ENCODE measurements at places on chromosomes 11 and 22.

GRCh38 chr22:37249986-37250385 lies 5.9 kb upstream of the RAC2 start:
- H3K27ac ChIP-seq = no peak overlapping the region
- no peak overlapping the region for H3K4me3 ChIP-seq
- peaks cover 7% of the 10 kb centered on the region for H3K4me1 ChIP-seq

DNA sequence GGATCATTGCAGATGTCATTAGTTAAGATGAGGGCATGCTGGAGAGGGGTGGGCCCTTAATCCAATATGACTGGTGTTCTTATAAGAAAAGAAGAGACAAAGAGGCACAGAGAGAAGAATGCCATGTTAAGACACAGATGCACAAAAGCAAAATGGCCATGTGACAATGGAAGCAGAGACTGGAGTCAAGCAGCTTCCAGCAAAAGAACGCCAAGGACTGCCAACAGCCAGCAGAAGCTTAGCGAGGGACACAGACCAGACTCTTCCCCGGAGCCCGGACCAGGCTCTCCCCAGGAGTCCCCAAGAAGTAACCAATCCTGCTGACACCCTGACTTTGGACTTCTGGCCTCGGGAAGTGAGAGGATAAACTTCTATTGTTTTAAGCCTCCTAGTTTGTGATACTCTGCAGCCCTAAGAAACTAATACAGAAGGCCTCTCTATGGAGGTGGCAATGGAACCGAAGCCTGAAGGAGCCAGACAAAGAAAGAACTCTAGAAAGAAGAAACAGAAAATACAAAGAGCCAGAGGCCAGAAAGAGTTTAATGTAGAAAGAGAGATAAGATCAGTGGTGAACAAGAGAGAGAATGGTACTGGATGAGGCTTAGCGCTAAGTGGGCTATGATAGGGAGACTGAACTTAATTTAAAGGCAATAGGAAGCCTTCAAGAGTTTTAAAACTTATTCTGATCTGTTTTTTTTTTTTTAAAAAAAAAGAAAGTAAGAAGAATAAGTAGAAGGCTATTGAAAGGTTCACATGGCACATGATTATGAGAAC lies 27.7 kb downstream of the PRCP start:
- no peak overlapping the region for H3K4me3 ChIP-seq
- H3K27ac ChIP-seq = peak overlapping the region; percentile 24
- peaks cover 14% of the 10 kb centered on the region for H3K4me1 ChIP-seq
- peaks cover 8% of the 10 kb centered on the region for H3K36me3 ChIP-seq
- H3K27me3 ChIP-seq = no peaks in the 10 kb centered on the region
- no peak for DNase-seq

GRCh38 chr11:87266751-87267150 lies 229.0 kb downstream of the TMEM135 start:
- no peak overlapping the region for H3K27ac ChIP-seq
- H3K4me1 ChIP-seq = peaks cover 21% of the 10 kb centered on the region
- H3K36me3 ChIP-seq = no peaks in the 10 kb centered on the region

DNA sequence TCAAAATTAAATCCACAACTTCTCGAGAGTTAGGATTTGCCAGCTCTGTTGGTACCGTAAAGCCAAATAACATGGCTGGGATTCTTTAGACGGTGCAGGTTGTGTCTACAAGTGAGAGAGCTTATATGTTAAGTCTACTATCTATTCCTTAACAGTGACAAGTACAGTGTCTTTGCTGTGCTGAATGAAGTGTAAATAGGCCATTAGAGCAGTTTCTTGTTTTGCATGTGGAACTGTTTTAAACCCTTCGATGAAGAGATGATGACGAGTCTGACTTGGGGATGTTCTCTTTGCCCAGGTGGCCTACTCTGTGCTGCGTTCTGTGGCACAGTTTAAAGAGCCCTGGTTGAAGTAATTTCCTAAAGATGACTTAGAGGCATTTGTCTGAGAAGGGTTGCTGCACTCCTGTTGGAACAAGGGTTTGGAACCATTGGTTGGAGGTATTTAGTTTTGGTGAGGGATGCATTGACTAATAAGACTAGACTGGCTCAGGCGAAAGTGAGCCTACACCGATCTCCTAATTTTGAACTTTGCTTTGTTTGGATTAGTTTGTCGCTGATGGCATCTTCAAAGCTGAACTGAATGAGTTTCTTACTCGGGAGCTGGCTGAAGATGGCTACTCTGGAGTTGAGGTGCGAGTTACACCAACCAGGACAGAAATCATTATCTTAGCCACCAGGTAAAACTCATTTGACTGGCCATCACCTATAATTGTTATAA lies 988 bp downstream of the RPS3 start:
- H3K27me3 ChIP-seq = peaks cover 3% of the 10 kb centered on the region
- peaks cover 32% of the 10 kb centered on the region for H3K4me1 ChIP-seq
- DNase-seq = no peak
- H3K4me3 ChIP-seq = peak overlapping the region; percentile 98
- H3K27ac ChIP-seq = peak overlapping the region; percentile 99

- H3K27me3 ChIP-seq = peaks cover 2% of the 10 kb centered on the region
- no peaks in the 10 kb centered on the region for H3K4me1 ChIP-seq
- H3K27ac ChIP-seq = no peak overlapping the region
- peak; percentile 41 for DNase-seq
- no peaks in the 10 kb centered on the region for H3K36me3 ChIP-seq
These were observed 2.8 kb upstream of the OR51M1 start for GRCh38 chr11:5380740-5381342.

DNA sequence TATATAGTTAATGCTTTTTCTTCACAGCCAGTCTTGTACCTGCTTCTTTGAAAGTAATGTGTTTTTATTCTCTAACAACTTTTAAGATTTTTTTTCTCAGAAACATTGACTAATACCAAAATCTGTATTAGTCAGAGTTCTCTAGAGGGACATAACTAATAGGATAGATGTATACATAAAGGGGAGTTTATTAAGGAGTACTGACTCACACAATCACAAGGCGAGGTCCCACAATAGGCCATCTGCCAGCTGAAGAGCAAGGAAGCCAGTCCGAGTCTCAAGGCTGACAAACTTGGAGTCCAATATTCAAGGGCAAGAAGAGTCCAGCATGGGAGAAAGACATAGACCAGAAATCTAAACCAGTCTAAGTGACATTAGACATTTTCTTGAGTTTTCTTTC lies 140.0 kb downstream of the RAB38 start:
- no peaks in the 10 kb centered on the region for H3K27me3 ChIP-seq
- no peaks in the 10 kb centered on the region for H3K4me1 ChIP-seq
- no peak overlapping the region for H3K27ac ChIP-seq
- no peak for DNase-seq
- H3K36me3 ChIP-seq = peaks cover 5% of the 10 kb centered on the region

- H3K4me3 ChIP-seq = no peak overlapping the region
- H3K36me3 ChIP-seq = peaks cover 12% of the 10 kb centered on the region
- DNase-seq = no peak
- no peaks in the 10 kb centered on the region for H3K27me3 ChIP-seq
- H3K4me1 ChIP-seq = no peaks in the 10 kb centered on the region
These were observed 9.9 kb downstream of the UCP3 start for GRCh38 chr11:73998846-73999575.

All from mesothelial cell of epicardium (in vitro differentiated cells).